ENCODE measurements at places on chromosomes 1 and 21.

GRCh38 chr1:20227704-20228103, 41.4 kb upstream of the PLA2G2C start:
- DNase-seq = no peak

DNA sequence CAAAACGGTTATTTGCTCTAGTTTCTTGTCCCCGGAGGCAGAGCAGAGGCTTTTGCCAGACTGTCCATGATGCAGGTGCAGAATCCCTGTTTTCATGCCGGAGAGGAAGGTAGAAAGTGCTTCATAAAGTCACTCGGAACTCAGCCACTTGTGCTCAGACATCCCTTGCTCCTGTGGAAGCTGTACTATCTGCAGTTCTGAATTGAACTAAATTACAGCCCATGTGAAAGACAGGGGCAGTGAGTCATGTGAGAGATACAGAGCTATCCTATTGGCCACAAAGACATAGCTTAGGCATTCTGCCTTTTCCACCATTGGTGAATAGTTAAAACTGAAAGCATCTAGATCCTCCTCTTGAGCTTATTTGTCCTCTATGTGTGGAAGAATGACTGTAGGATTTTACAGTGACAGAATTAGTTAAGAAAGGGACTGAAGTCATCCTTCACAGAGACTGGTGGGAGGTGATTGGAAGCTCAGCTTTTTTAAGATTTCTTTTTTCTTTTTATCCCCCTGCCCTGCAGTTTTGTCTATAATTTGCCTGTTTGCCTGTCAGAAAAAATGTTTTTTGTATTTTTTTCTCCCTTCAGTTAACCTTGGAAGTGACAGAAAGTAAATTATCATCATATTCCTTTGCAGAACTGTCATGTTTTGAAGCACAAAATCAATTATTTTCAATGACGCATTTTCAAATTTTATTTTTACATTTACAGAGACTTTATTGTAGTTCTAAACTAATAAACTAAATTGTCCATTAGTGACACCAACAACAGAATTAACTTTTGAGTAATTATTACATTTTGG, 298.6 kb downstream of the PTPRC start:
- DNase-seq = peak; percentile 63

DNA sequence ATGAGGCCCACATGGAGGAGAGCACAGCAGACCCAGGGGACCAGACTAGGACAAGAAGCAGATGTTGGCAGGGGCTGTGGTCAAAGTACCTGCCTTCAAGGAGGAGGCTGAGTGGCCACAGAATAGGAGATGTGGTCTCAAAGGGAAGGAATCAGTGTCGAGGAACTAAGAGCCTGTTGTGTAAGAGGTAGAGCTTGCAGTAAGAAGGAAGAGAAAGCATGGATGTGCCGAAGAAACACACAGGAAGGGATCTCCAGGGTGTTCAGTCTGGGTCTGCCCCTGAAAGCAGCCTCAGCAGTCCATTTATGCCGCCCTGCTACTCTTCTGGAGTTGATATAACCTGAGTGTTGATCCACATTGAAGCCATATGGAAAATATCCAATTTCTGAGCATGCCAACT, 83.9 kb downstream of the NID1 start:
- DNase-seq = no peak

DNA sequence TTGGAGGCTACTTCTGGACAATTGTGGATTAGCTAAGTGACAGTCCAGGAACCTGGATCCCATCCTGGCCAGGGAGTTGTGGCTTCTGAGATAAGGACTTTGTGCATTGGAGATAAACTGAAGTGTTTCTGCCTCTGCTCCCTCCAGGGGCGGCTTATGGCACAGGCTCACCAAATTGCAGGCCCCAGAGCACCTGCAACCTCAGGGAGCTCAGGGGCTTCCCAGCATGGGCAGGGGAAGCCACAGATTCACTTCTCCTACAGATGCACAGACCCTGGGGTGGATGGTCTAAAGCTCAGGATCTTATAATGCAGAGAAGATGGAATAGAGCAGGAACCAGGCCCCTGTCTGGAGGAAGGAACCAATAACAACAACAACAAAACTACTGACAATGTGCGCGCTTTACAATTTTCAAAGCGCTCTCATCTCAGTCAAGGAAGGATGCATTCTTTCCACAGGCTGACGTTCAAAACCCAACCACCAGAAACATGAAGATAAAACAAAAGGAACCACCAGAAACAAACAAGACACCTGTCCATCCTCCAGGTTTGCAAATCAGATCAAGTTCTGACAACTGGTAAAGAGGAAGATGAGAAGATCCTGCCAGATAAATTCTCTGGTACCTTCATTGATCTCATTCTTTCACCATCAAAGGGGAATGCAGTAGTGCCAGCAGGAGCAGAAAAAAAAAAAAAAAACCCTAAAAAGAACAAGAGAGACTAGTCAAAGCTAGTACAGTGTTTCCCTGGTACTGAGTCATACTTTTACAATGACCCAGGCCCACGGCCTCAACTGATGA, 121.0 kb upstream of the IRF2BP2 start:
- peak; percentile 47 for DNase-seq

DNA sequence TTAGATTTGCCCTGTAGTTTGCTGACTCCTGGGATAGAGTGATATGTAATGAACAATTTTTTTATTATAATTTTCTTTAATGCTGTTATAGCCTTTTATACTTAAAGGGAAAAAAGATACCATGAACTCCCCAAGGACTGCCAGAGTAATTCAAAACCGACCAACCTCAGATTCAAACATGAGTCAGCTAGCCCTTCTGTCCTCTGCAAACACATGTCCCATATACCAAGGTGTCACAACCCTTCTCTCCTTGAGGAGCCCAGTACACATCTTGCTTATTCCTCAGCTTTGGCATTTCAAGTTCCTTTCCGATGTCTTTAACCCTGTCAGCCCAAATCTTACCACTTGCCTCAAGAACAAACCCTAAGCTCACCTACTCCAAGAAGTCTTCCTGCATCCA, 184.9 kb downstream of the KCNH1 start:
- DNase-seq = no peak

- DNase-seq = no peak
These were observed 11.4 kb upstream of the TENT5C start for GRCh38 chr1:117594261-117594990.

- DNase-seq = no peak
These were observed 545.2 kb upstream of the BRINP3 start for GRCh38 chr1:191022856-191023255.

GRCh38 chr1:14413819-14414490, 184.5 kb upstream of the KAZN start:
- DNase-seq = no peak
